T-helper 9 cell (primary cell): ENCODE measurements at places on chromosomes 13 and 19.

- DNase-seq, result no peak
Measured at GRCh38 chr13:43783820-43784219, 3.0 kb downstream of the ENOX1 start.

DNA sequence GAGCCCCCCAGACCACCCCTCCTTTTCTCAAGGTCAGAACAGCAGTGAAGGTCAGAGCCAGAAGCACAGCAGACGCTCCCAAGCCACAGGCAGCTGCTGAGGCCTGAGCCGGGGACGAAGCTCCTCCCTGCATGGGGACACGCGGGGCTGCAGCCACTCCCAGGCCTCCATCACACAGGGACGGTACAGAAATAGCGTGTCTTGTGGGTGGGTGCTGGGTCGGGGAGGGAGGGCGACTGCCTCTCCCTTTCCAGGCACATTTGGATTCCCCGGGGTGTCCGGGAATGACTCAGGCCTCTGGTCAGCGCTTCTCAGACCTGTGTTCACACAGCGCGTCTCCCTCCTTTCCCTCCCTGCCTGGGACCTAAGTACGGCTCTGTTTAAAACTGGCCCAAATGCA is 33.2 kb downstream of the RASA3 start:
- DNase-seq, result no peak

GRCh38 chr19:17385878-17386611 is 8.0 kb downstream of the CCDC194 start:
- DNase-seq, result peak; percentile 57

- peak; percentile 75 for DNase-seq
Measured at GRCh38 chr19:9914315-9915207, 21.8 kb downstream of the OLFM2 start.

DNA sequence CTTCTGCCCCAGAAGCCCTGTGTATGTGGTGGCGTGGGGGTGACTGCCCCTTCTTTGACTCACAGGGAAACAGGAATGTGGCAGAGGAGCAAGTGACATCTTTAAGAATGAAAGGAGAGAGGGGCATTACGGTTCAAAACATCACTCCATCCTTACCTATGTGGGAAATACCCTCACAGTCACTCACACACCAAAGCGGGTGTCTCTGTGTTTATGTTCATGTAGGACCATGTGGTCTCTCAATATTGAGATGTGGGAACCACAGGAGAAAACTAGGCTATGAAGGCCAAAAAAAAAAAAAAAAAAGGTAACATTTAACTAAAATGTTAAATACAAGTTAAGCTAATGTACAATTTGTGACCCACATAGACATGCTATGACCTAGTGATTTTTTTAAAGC is 153.6 kb upstream of the GPR12 start:
- no peak for DNase-seq

DNA sequence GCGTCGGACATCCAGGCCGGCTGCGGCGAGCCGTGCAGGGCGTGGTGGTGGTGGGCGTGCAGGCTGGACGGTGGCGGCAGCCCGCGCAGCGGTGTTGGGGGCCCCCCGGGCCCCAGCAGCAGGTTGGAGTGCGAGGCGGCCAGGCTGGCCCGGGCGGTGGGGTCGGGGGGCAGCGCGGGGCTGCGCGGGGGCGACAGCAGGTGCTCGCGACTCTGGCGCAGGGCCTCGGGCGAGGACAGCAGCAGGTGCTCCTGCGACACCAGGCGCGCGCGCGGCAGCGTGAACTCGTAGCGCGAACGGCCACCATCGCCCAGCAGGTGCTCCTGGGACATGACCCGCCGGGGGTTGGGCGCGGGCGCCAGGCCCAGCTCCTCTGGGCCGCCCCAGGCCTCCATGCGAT is 9.8 kb downstream of the SHISA7 start:
- no peak for DNase-seq

- no peak for DNase-seq
Measured at GRCh38 chr13:21355304-21355703, 103.8 kb downstream of the ZDHHC20 start.

DNA sequence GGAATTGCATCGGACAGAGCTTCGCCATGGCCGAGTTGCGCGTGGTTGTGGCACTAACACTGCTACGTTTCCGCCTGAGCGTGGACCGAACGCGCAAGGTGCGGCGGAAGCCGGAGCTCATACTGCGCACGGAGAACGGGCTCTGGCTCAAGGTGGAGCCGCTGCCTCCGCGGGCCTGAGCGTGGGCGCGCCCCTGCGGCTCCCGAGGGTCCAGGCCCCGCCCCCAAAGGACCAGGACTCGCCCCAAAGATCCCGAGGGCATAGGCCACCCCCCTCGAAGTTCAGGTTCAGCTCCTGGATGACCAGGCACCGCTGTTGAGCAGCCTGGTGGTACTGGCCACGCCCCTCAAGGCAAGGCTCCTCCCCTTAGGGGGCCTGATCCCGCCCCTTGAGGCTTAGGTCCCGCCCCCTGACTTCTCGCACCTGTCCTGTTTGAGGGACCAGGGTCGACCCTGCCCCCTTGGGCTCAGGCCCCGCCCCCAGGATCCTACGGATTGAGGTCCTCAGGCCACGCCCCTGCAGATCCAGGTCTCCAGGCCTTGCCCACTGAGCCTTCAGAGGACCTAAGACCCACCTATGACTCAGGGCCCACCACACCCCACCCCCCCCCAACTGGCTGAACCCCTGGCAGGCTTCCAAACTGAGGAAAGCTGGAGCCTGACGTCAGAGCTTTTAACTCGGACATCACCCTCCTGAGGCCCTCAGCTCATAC is 43.1 kb downstream of the CYP4F22 start:
- peak; percentile 68 for DNase-seq

GRCh38 chr19:36256853-36257519 is 42.1 kb downstream of the ZNF146 start:
- no peak for DNase-seq

DNA sequence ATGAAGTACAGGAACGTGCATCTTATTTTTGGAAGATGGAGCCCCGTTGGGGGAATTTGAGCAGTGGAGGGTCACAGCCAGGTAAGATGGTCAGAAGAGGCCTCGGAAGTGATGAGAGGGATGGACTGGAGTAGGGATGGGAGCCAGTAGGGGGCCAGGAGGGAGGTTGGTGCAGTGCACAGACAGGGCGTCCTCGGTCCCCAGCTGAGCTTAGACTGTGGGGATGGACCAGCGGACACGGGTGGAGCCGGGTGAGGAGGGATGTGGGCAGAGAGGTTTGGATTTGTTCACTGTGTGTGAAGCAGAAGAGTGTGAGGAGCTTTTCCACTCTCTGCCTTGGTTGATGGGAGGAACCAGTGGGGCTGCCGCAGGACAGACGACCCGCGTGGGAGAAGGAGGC is 10.6 kb downstream of the RPS9 start:
- DNase-seq, result no peak

GRCh38 chr19:14325134-14325533 is 56.1 kb upstream of the ADGRE5 start:
- no peak for DNase-seq

DNA sequence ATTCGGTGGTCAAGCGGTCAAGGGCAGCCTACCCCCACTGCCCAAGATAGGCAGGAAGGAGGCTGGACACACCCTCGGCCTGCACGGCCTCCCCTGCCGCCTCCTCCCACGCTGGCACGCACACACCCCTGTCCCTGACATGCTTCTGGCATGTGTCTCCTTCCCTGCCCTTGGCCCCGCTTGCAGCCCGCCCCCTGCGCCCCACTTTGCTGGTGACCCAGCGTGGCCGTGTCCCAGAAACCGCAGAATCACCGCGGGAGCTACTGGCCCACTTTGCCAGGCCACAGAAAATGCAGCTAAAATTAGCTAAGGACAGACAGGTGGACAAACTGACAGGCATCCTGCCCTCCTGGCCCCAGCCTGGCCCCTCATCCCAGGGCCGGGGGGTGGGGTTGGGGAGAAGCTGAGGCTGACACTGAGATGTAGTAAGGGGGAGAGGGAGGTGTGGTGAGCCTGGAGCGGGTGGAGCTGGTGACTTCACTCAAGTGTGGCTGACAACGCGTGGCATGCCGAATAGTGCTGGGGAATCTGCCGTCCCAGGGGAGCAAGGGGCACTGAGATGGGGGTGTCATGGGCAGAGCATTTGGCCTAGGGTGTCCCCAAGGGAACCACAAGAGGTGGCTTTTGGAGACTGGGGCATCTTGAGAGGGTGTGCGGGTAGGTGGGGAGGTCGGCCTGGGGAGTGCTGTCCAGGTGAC is 2.4 kb downstream of the SHANK1 start:
- no peak for DNase-seq

DNA sequence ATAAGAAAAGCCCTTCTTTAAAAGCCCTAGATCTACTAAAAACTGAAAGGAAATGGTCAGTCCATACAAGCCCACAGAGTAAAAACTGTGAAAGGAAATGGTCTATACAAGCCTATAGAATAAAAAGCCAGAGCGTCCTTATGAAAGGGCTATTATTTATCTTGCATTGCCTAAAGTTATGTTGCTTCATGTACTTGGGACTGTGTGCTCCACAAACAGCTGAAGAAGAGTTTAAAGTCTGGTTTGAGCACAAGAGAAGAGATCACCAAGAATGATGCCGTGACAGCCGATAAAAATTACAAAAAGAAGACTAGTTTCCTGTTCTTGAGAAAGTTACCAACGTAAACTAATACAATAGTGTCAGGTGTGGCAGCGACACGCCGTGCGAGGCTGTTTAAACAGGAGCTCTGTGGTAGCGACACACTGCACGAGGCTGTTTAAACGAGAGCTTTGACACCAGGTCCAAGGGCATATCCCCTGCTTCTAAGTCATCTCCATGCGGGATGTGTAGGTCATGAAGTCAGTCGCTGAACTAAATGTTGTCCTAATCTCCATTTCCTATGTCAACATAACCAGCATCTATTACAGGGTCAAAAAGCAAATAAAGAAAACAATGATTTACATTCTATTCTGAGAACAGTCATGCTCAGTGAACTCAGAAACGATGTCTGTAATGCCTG is 24.9 kb downstream of the PCID2 start:
- no peak for DNase-seq

GRCh38 chr13:112852392-112852791 is 116.6 kb upstream of the MCF2L start:
- no peak for DNase-seq

DNA sequence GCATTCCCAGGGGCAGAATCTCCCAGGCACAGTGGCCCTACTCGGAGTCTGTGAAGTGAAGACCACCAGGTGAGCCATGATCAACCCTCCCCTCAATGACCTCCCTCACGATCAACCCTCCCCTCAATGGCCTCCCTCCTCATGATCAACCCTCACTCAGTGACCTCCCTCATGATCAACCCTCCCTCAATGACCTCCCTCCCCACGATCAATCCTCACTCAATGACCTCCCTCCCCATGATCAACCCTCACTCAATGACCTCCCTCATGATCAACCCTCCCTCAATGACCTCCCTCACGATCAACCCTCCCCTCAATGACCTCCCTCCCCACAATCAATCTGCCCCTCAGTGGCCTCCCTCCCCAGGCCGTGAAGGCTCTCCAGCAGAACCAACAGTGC is 32.1 kb downstream of the SBNO2 start:
- no peak for DNase-seq
